ENCODE measurements at places on chromosomes 4 and X. TPM values are rescaled to one million over a fixed set of nuclear protein-coding genes. Genes with fewer than 3 reads are reported as not detected.

SLIT2 gene
- total RNA-seq: 0.21 TPM

DNA sequence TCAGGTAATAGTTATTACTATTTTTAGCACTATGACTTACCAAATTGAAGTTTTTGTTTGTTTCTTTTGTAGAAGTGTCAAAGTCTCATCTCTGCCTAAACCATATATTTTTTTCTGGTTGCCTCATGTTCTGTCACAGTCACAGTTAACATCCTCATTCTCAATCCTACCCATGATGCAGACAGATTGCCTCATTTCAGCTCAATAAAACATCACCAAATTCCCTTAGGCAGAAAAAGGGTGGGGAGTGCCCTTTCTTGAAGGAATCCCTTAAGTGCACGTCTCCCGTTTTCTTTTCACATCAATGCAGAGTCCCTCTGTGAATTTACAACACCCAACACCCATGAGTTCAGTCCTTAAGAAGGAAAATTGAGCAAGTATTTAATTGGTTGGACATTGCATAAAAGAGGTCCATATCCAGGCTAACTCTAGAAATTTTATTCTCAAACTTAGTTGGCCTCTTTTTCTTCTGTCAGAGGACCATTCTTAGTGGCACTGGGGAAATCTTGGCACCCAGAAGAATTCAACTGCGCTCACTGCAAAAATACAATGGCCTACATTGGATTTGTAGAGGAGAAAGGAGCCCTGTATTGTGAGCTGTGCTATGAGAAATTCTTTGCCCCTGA, 103.7 kb upstream of the BMPR1B start:
- DNase-seq: peak; percentile 6

GRCh38 chr4:119303587-119304305, 18.2 kb downstream of the FABP2 start:
- DNase-seq: no peak

GRCh38 chr4:40763228-40763716, 13.5 kb downstream of the NSUN7 start:
- DNase-seq: no peak

- no peak for DNase-seq
Observed at GRCh38 chrX:72117636-72118210, 14.0 kb downstream of the RTL5 start.

GRCh38 chrX:97310373-97310772, 426.7 kb downstream of the RPA4 start:
- DNase-seq: peak; percentile 8

GRCh38 chrX:71170660-71171059, 26.0 kb downstream of the NLGN3 start:
- no peak for DNase-seq

GAGE13 gene
- total RNA-seq: 195 TPM

GRCh38 chr4:41043465-41043864, 170.9 kb downstream of the APBB2 start:
- no peak for DNase-seq

DNA sequence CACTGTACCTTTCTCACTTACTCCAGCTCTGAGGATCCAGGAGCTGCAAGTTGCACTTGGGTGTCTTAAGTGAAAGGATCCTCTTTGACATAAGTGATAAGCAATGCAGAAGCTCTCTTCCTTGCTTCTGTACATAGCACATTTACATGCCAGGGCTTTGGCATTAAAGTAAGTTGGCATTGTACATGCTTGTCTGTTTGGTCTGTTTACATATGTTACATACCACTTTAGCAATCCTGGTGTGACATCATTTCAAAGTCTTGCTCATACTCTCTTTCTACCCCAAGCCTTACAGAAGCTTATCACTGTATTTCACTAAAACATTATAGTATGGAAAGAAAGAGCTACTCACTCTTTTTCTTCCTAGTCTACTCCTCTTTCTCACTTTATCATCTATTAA, 2548.3 kb downstream of the ARAP2 start:
- no peak for DNase-seq

DNA sequence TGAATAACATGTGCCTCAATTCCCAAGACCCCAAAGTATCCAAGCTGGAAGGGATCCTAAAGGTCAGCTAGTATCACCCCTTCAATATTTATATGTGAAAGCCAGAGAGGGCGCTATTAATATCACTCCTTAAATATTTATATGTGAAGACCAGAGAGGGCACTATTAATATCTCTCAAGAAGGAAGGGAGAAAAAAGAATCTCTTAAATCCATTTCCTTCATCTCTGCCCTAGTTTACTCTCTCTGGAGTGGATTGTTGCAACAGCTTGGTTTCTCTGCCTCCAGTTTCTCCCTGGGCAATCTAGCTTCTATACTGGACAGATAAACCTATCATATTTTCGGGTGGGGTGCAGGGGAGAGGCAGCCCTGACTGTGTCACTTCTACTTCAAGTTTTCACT, 31.6 kb upstream of the MSN start:
- DNase-seq: peak; percentile 0

DNA sequence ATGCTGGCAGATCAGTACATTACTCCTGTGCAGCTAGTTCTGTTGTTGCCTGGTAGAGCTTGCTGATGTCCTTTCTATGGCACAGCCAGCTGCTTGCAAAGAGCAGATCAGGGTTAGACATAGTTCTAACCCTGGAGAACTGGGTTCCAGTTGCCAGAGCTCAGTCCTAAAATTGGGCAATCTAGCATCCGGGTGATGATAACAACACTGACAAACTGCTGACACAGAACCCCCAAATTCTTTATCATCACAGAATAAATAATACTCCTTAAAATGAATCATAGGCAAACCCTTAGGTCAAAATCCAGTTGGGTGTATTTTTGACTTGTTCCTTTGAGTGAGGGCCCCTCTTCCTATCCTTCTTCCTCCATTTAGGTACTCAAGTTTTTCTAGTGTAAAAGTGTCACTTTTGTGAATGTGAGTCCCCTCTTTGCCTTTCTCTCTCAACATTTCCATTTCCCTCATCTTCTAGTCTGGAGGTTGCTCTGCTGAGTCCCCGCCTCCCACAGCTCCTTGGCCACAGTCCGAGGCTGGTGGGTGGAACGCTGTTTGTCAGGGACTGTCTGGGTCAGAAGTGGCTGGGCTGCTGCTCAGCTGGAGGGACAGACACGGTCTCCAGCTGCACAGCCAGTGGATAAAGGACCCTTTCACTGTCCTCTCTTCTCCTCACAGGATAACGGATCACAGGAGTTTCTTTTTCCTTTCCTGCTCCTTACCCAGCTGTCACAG, 93.6 kb upstream of the RASGEF1B start:
- no peak for DNase-seq

DNA sequence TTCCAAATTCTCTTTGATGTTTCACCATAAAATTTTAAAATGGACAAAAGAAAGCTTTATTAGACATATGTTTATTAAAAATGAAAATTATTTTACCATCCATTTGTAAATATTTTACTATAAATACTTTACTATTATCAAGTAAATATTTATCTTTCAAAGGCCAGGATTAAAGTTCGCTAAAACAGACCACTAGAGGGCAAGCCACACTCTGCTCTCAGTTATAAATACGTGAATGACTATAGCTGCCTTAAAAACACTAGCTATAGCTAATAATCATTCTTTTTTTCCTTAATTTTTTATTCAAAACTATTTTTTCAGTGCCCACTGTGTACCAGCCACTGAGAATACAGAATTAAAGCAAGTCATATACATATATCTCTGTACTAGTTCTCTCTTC, 38.6 kb downstream of the UNC5C start:
- peak; percentile 52 for DNase-seq

DNA sequence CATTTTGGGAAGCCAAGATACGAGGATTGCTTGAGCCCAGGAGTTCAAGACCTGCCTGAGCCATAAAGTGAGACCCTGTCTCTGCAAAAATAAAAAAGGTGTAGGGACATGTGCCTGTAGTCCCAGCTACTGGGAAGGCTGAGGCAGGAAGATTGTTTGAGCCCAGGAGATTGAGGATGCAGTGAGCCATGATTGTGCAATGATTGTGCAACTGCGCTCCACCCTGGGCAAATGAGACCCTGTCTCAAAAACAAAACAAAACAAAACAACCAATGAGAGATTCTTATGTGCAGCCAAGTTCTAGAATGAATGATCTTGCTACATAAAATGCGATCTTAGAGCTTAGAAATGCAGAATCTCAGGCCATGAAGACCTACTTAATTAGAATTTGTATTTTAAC, 22.5 kb downstream of the SLC9B2 start:
- DNase-seq: no peak

DNA sequence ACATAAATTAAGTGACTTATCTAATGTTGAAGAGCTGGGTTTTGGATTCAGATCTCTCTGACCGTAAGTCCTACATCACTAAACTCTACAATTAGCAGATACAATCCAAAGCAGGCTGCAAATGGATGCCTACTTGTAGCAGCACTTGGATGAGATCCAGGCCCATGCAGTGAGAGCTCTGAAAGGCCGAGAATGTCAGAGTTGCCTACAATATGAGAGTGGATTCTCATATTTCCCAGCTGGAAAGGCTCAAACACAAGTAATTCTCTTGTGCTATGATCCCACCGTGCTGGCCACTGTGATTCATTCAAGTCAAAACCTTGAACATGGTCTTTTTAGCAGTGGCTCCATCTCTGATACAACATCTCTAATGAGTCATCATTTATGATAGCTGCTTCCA, 125.4 kb upstream of the CHRDL1 start:
- DNase-seq: no peak

DNA sequence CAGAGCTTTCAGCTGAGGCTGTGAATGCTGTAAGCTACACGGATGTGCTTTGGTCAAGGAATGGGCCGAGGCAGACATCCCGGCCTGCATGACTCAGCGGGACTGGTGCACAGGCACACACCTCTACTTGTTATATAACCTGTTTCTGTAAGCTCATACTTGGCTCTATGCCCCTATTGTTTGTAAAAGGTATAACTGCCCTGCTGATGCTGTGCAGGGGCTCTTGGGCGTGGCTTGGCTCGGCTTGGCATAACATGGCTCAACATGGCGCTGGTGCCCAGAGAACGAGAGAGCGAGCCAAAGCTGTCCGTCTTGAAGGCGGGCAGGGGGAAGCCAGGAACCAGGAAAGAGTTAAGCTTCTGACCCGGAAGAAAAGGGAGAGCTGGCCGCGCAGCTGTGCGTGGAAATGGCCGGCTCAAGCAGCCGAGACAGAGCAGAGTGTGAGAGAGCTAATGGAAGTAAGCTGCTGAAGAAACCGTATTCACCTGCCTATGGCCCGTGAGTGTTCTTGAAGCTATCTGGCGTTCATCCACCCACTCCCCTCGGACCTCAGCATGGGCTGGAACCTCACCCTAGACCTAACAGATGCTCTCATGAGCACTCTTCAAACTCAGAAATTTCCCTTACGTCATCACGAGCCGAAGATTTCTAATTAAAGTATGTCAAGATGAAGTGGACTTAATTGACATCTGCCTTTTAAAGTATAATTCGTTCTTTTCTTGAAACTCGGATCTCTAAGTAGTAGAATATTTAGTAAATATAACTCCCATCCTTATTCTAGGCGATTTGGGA, 286.3 kb upstream of the AGA start:
- peak; percentile 31 for DNase-seq

NFXL1 gene
- 4.3 TPM for total RNA-seq

TRIM75 gene
- total RNA-seq: not detected

GRCh38 chr4:185213877-185214276, 4.5 kb downstream of the SNX25 start:
- DNase-seq: no peak

DNA sequence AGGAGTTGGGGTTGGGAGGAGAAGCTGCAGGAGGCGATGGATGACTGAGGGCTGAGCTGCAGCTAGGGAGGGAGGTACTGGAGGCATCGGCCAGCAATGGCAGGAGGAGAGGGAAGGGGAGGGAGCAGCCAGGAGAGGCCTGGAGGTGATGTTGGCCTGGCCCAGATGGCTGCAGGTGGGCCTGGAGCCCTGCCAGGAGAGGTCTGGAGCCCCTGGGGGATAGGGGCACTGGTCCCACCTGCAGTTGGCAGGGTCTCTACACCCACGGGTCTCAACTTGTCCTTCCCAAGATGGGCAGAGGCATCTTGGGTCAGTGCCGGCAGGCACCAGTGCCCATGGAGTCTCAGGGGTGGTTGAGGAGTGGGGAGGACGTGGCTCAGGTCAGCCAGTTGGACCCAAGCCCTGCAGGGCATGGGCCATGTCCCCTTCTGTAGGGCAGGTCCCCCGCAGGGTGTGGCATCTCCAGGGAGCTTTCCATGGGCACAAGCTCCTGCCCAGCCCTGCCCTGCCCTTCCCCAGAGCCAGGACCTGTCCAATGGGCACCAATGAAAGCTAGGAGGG, 2.7 kb upstream of the MXD4 start:
- no peak for DNase-seq

DNA sequence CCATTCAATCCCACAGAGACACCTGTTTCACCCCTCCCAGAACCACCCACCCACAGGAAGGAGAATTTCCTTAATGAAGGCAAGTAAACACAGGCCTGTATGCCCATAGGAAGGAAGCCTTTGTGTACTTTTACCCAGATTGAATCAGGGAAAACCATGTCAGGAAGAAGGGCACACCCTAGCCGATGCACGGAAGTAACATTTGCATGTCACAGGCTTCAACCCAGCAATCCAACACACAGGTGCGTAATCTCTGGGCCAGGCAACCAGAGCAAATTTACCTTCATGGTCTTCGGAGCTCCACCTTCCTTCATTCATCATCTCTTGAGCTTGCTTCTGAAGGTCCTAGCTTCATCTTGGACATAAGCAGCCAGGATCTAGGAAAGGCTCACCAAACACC, 206.3 kb downstream of the SHROOM3 start:
- DNase-seq: no peak

DNA sequence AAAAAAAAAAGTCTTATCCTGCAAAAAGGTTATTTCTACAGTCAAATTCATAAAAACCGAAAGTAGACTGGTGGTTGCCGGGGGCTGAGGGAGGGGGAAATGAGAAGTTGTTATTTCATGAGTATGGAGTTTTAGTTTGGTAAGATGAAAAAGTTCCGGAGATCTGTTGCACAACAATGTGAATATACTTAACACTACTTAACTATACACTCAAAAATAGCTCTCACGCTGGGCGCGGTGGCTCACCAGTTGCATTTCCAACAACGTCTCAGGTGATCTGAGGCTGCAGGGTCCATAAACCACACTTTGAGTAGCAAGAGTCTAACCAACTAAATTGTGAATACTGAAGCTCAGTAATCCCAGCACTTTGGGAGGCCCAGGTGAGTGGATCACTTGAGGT, 52.4 kb downstream of the ANOS1 start:
- no peak for DNase-seq

PPP1R2C gene
- not detected for total RNA-seq

DNA sequence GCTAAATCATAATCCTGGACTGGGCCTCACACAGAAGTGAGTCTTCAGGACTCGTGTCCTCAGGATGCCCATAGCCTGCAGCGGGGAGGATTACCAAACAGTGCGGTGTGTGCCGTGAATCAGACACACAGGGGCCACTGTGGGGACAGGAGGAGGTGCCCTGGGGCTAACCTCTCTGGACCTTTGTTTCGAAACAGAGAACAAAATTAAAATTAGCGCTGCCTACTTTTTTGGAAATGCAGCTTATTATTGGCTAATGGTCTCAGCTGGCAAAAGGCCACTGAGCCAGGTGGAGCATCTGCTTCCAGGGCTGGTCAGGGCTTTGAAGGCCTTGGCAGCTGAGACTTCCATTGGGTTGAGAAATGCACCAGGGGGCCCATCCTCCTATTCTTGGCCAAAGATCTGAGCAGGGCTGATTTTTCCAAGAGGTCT, 236.2 kb downstream of the EVC2 start:
- no peak for DNase-seq

- no peak for DNase-seq
Observed at GRCh38 chr4:552019-552418, 24.1 kb downstream of the TMEM271 start.

PAGE1 gene
- not detected for total RNA-seq

BEX4 gene
- total RNA-seq: 104 TPM

- no peak for DNase-seq
Observed at GRCh38 chr4:37675587-37676290, 10.4 kb downstream of the RELL1 start.

PALLD gene
- total RNA-seq: 20.9 TPM

Measured in SK-MEL-5 (cell line).